ENCODE measurements at places on chromosomes 7 and 10. TPM values are rescaled to one million over a fixed set of nuclear protein-coding genes. Genes with fewer than 3 reads are reported as not detected.

The NEURL1 gene
- 0.21 TPM for total RNA-seq

The GNGT1 gene
- not detected for total RNA-seq

The RNF133 gene
- total RNA-seq = not detected

The TEX47 gene
- not detected for total RNA-seq

The CALD1 gene
- 49.0 TPM for total RNA-seq

The DEPP1 gene
- 1.8 TPM for total RNA-seq

The PHF14 gene
- total RNA-seq = 22.3 TPM

The CCDC3 gene
- total RNA-seq = 0.94 TPM

The BICC1 gene
- total RNA-seq = 30.1 TPM

The COL13A1 gene
- 0.43 TPM for total RNA-seq

The MKX gene
- not detected for total RNA-seq

The PDE6C gene
- not detected for total RNA-seq

The SFMBT2 gene
- total RNA-seq = 12.2 TPM

The PNLIPRP1 gene
- total RNA-seq = not detected

The LRRN3 gene
- 0.17 TPM for total RNA-seq

The NRAP gene
- not detected for total RNA-seq

The CALHM3 gene
- 0.63 TPM for total RNA-seq

The CPA4 gene
- total RNA-seq = 6.1 TPM

The SKIDA1 gene
- total RNA-seq = 1.6 TPM

The LRIT1 gene
- total RNA-seq = not detected

The SPDYE11 gene
- not detected for total RNA-seq

The PLEKHS1 gene
- total RNA-seq = not detected

The STAMBPL1 gene
- 35.9 TPM for total RNA-seq

The CALML5 gene
- not detected for total RNA-seq

The PRKG1 gene
- total RNA-seq = not detected

The NRCAM gene
- 73.7 TPM for total RNA-seq

The TMEM273 gene
- total RNA-seq = not detected

The COL17A1 gene
- 3.8 TPM for total RNA-seq

The VWDE gene
- 0.31 TPM for total RNA-seq

The R3HCC1L gene
- 15.7 TPM for total RNA-seq

The RASA4B gene
- 0.89 TPM for total RNA-seq

The ELAPOR2 gene
- total RNA-seq = not detected

The LOXL4 gene
- 1.3 TPM for total RNA-seq

The HOXA9 gene
- total RNA-seq = 0.73 TPM

The NCF1 gene
- total RNA-seq = 0.12 TPM

The TAS2R41 gene
- not detected for total RNA-seq

The GIMAP7 gene
- not detected for total RNA-seq

The ABCB4 gene
- not detected for total RNA-seq

The FAM200A gene
- 5.7 TPM for total RNA-seq

The ATOH7 gene
- 0.34 TPM for total RNA-seq

The ANKRD7 gene
- not detected for total RNA-seq

The STAG3 gene
- total RNA-seq = 0.22 TPM

The SCD gene
- 147 TPM for total RNA-seq

The LLCFC1 gene
- total RNA-seq = not detected

The NPFFR1 gene
- not detected for total RNA-seq

The HIF1AN gene
- 14.7 TPM for total RNA-seq

The WNT8B gene
- total RNA-seq = not detected

The ADAP1 gene
- 4.3 TPM for total RNA-seq

The AS3MT gene
- total RNA-seq = 3.3 TPM

The TNS3 gene
- total RNA-seq = 87.3 TPM

The MMP21 gene
- not detected for total RNA-seq

The SRGN gene
- 63.6 TPM for total RNA-seq

The ADRA2A gene
- 0.07 TPM for total RNA-seq

The DNAJC1 gene
- 29.6 TPM for total RNA-seq

The CFTR gene
- not detected for total RNA-seq

The PPP1R3A gene
- not detected for total RNA-seq
